ENCODE measurements at places on chromosomes 6 and 20.

DNA sequence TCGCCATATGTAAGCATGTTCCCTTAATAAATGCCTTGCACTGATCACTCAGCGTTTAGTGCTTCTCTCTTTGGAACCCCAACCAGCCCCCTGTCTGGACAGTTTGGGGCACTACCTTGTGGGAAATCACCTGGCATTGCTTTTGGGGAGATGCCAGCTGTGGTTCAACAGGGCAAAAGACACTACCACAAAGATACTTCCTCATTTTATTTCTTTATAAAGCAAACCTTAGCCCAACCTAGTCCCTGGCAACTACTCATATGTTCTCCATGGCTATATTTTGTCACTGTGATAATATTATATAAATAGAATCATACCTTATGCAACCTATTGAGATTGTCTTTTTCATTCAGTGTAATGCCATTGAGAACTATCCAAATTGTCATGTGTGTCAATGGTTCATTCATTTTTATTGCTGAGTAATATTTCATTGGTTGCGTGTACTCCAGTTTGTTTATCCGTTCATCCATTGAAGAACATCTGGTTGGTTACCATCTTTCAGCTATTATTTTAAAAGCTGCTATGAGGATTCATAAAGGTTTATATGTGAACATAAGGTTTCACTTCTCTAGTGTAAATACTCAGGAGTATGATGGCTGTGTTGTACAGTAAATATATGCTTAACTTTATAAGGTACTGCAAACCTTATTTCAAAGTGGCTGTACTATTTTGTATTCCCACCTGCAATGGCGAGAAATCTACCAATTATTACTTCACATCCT, 114.8 kb downstream of the MOXD1 start:
- DNase-seq, result no peak

GRCh38 chr6:162014069-162014811, 713.3 kb downstream of the PRKN start:
- DNase-seq, result no peak

- DNase-seq, result no peak
Observed at GRCh38 chr6:45036103-45036502, 292.0 kb upstream of the RUNX2 start.

- no peak for DNase-seq
Observed at GRCh38 chr6:27582928-27583725, 110.2 kb upstream of the ZNF184 start.

DNA sequence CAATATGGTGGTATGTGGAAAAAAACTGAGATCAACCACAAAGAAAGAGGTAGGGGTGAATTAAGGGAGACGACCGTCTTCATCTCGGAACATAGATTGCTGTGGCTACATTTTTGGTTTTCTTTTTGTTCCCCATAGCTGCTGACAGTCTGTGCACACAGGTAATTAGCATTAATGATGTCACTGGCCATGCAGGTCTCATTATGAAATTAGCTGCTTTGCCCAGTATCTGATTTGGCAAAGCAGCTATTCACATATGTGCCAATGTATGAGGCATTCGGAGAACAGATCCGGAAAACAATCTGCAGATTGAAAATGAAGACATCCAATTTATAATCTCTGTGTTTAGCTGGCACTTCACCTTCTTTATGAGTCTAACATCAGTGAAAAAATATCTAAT, 13.1 kb downstream of the NOX3 start:
- DNase-seq, result no peak

DNA sequence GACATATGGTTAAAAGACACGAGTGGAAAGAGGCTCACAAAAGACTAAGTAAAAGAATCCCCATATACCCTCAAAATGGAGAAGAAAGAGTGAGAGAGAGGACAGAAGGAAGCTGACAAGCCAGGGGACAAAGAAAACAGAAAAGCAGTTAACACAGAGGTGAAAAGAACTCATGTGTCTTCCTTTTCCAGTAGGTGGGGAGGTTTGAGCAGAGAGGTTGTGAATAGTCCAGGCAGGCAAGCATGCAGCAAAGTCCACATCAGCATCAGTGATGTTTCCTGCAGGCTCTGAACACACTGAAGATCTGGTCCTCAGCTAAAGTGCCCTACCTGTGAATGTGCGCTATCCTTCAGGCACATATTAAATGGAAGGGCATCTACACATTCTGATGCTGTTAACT, 196.5 kb upstream of the IRAK1BP1 start:
- no peak for DNase-seq

DNA sequence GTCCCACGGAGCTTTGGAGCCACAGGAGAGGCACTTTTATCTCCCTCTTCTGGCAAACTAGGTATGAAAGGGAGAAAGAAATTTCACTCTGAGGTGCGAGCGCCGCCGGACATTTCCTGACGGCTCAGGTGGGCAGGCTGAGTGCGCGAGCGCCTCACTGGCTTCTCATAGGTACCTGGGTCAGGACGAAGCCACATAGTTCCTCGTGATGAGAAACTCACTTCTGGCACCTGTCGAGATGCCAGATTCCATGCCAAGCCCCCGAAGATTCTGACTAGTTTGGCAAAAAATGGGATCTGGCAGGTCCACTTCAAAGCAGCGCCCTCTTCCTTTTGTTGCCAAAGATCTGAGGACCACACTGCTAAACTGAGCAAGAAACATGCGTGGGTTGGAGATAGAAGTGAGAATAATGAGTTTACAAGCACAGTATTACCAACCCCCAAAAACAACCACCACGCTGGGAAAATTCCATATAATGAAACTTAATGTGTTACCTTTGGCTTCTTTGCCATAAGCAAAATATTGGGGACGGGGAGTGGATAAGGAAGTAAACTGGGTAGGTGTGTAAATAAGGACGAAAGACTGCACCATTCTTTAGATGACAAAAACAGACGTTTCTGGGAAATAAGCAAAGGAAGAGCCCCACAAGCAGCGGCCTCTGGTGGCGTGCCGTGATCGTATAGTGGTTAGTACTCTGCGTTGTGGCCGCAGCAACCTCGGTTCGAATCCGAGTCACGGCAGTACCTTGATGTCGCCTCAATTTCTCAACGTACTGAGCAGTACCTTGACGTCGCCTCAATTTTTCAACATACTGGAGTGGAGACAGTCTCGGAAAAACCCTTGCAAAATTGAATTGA, 89.8 kb upstream of the PRSS16 start:
- DNase-seq, result peak; percentile 44

DNA sequence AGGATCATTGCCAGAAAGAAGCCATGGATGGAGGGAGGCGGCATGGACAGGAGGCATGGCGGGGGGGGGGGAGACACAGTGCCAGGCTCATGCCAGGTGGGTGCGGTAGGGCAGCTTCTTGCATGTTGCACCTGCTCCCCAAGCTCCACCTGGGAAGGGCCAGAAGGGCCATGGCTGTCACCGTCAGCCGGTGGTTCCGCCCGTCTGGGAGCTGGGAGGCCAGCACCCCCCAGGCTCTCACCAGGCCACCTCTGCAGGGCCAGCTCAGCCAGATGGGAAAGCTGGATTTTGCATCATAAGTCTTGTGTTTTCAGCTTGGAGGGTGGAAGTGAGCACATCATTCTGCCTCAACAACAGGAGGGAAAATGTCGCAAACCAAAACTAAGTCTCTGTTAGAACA, 404.7 kb downstream of the TAF4 start:
- no peak for DNase-seq

DNA sequence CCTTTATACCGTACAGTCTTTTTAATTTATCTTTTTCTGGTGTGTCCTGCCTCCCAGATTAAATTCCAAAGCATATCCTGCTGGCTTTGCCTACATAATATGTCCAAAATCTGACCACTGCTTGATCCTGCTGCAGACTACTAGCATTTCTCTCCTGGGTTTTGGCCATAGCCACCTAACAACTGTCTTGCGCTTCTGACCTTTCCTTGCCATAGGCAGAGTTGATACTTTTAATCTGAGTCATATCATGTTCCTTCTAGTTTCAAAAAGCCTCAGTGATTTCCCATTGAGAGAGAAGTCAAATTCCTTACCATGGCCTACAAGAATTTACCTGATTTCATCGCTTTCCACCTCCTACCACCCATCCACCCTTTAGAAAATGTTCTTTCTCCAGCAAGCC, 104.8 kb downstream of the BCKDHB start:
- DNase-seq, result no peak

DNA sequence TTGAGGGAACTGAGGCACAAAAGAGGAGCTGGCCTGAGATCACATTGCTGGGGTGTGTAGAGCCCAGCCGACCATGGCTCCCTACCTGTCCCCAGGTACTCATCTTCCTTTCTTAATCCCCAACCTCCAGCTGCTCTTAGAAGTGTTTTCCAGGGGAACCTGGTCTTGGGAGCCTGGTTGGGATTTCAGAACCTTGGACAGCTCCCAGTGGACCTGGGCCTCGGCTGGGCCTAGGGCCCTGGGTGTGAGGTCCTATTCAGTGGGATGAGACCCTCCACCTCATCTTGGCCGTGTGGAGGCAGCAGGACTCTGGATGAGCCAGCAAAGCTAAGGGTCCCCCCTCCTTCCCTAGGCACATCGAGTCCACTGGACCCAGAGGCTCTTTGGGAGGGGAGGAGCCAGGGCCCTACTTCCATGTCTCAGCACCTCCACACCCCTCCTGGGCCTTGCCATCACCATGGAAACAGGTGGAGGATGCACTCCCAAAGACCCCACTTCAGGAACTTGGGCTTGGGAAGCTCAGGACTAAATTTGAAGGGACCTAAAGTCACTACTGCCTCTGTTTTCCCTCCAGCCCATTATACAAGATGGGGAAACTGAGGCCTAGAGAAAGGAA, 38.5 kb downstream of the DLGAP4 start:
- no peak for DNase-seq

DNA sequence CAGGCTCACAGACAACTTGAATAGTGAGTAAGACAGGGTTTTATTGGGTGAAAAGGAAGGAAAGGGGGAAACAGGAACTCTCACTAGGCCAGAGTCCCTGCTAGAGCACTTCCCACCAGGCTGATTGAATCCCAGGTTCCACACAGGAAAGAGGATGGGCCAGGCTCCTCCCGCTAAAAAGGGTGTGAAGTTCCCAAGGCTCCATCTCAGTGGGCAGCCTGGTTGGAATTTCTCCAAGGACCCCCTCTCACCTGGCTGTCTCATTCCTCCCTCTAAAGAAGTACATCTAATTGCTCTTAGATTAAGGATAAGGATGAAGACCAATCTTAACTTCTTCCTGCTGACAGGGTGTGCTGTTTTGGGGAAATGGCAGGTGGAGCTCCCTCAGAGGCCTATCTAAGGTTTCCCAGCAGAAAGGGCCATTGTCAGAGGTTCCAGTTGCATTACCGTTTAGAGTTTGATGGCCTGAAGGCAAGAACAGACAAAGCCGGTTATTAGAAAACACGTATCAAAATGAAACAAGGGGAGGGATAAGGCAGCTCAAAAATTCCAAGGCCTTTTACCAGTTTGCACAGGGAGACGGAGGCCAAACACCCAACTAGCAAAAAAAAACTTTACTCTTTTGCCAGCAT, 21.5 kb downstream of the COL19A1 start:
- no peak for DNase-seq

GRCh38 chr6:9412951-9413559, 977.7 kb upstream of the SLC35B3 start:
- DNase-seq, result peak; percentile 2

DNA sequence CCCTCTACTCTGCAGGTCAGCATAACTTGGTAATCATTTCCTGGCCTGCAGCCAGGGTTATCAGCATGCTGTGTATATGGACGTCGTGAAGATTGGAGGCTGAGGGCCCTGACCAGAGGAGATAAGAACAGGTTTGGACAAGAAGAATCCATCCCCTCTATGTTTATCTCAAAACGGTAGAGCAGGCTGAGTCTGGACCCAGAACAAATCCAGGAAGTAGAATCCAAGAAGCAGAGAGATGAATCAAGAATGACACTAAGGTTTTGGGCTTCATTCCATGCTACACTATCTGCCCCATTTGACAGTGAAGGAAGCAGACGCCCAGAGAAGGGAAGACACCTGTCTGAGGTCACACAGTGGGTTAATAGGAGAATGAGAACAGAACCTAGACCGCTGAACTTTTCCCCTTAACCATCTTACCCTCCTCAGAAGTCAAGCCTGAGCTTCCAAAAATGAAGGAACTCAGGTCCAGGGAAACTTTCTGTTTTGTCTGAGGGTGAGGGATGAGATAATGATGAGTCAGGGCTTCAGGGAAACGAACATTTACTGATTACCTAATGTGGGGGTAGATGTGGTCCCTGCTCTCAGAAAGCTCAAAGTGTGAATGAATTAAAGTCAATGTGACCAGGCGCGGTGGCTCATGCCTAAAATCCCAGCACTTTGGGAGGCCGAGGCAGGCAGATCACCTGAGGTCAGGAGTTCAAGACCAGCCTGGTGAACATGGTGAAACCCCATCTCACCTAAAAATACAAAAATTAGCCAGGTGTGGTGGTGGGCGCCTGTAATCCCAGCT, 9.4 kb upstream of the COMMD7 start:
- no peak for DNase-seq

- no peak for DNase-seq
Observed at GRCh38 chr6:105212587-105212986, 32.8 kb upstream of the POPDC3 start.

DNA sequence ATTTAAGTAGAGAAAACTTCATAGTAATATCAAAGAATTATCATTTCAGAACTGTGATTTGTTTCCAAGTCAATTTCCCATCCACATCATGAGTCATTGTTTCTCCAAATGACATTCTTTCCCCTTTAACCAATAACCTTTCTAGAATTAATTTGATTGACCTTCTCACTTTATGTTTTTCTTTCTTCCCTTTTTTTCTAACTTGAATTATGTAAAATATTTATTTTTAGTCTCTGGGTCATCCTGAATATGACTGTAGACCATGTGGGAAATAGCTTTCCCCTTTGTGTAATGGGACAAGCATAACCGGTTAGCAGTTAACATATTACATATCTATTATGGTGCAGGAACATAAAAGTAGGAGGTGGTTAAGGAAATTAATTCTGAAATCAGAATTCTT, 291.1 kb downstream of the GJA1 start:
- no peak for DNase-seq

DNA sequence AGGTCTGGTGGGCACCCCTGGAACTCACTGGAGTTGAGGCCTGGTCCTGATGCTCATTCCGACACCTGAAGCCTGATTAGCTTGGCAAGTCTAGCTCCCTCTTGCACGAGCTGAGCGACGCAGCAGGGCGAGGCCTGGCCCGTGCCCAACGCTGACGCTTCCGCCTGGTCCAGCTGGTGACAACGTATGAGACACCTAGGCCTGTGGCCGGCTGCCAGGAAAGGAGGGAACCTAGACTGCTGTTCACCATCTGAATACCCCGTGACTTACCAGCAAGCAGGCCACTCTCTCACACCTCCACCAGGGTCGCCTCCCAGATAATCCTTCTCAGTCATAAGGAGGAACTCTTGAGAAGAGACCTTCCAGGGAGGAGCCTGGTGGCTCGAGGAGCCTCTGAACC, 24.5 kb downstream of the YTHDF1 start:
- no peak for DNase-seq

DNA sequence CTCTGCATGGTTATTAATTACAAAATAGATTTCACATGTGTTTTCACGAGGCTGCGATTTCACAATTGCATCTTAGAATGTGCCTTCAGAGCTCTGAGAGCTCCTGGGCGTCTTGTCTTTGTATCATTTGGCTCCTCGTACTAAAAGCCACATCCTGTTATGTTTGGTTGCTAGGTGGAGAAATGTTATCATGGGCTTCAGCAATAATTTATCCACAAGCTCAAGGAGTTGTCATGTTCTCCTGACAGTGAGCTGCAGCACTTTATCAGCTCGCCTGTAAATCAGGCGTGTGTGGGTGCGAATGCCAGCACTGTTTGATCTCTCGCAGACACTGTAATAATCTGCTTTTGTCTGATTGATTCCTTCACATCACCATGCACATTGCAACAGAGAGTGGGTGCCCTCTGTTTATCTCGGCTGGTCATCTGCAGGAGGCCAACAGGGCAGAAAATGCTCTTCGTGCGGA, 218.6 kb upstream of the ZFP64 start:
- no peak for DNase-seq
